OCI-LY7 (cell line): ENCODE measurements at places on chromosomes 2 and 18.

DNA sequence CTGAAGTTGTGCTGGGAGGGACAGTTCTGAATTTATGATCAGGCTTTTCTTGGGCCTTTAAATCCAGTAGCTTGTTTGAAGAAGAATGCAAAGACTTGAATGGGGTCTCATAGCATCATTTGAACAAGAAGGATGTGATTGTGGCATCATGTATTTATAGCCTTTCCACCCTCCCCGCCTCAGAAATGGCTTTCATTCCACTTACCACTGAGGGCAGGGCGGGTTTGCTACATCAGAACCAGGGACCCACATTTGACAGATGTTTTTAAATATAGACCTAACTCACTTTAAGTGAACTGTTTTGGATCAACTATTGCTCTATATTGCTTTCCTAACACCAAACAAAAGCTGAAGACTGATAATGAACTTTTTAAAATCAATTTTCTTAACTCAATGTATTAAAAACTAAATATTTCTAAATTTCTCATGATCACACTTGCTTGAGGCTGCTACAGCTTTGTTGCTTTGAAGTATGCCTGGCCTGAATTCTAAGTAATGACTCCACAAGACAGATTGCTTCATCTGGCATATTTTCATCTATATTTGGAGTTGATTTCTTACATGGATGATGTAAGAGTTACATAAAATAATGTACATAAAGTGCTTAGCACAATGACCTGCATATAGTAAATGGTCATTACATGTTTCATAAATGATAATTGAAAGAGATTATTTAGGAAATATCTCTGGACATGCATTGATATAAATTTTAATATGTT, 1552.9 kb upstream of the SLC39A10 start:
- peak; percentile 47 for DNase-seq

DNA sequence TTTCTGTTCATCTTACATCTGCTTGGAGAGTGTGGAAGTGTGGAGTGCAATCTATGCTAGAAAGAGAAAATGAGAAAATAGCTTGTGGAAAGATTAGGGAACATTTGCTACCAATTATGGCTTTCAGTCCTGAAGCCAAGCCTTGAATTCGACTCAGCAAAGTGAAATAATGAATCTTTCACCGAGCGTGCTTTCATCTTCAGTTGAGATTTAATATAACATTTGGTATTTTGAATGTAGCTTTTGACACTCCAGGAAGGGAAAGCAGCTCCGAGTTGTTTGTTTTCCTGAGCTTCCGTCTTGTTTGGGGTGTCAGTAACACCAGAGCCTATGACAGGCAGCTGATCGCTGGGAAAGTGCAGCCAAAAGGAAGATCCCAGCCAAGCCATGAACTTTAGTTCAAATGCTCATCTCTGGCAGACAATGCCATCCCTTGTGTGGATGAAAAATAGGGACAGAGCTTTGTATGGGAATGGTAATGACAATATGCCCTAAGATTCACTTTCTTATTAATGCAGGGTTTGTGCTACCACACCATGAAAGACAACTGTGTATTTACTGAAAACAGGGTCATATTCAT, 25.0 kb upstream of the PHLPP1 start:
- DNase-seq, result no peak

GRCh38 chr2:64637931-64638330, 15.8 kb downstream of the SERTAD2 start:
- no peak for DNase-seq

- DNase-seq, result peak; percentile 39
Measured at GRCh38 chr2:165144315-165144714, 59.5 kb downstream of the SCN3A start.

GRCh38 chr2:178845566-178846457, 38.6 kb upstream of the TTN start:
- no peak for DNase-seq

DNA sequence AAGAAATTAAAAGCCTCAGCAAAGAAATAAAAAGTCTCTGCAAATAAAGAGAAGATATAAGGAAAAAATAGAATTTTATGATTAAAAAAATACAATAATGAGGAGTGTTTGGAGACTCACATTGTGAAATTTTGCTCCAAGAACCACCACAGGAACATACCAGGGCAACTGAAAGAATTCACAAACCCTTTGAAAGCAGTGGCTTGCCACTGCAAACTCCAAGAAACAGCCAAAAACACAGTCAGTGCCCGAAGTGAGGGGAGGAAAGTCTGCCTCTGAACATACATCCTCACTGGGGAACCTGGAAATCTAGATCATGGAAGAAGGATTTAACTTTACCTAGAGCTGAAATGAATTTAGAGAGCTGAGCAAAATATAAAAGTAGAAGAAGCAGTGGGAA, 33.1 kb downstream of the EVA1A start:
- no peak for DNase-seq

DNA sequence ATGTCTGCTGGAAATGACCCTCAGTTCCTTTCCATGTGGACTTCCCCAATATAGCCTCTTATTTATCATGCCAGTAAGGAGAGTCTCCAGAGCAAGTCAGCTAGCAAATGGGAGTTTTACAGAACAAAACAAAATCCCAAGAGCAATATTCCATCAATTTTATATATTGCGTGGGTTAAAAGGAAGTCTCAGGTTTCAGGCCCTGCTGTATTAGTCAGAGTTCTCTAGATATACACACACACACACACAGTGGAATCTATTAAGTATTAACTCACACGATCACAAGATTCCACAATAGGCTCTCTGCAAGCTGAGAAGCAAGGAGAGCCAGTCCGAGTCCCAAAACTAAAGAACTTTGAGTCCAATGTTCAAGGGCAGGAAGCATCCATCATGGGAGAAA, 102.8 kb upstream of the MAP2 start:
- no peak for DNase-seq

DNA sequence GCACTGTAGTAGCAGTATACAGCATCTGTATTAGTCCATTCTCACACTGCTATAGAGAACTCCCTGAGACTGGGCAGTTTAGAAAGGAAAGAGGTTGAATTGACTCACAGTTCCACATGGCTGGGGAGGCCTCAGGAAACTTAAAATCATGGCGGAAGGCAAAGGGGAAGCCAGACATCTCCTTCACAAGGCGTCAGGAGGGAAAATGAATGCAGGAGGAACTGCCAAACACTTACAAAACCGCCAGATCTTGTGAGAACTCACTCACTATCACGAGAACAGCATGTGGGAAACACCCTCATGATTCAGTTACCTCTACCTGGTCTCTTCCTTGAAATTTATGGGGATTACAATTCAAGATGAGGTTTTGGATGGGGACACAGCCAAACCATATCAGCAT, 25.4 kb downstream of the MAP4K4 start:
- no peak for DNase-seq

DNA sequence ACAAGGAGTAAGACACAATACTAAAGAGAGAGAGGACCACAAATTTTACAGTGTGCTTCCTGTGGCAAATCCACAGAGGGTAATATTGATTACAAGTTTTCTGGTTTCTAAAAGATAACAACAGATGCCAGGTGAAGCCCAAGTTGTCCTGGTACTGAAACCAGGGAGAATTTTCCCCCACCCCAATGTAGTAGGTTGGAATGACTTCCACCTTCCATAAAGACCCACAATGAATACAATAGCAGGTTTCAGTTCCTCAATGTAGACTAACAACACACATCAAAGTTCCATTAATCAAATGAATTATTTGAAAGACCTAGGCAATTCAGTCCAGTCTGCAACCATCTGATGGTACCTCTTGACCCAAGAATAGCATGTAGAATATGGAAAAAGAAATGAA, 44.0 kb upstream of the TMEM247 start:
- DNase-seq, result peak; percentile 5
